Right kidney (tissue), 9 donors: ENCODE measurements at places on chromosomes 2 and 18.
A peak's percentile ranks its signal among the peaks of the same experiment; 100 is the strongest.

- no peak for DNase-seq
These were observed 66.1 kb downstream of the C18orf54 start for GRCh38 chr18:54423831-54424230.

DNA sequence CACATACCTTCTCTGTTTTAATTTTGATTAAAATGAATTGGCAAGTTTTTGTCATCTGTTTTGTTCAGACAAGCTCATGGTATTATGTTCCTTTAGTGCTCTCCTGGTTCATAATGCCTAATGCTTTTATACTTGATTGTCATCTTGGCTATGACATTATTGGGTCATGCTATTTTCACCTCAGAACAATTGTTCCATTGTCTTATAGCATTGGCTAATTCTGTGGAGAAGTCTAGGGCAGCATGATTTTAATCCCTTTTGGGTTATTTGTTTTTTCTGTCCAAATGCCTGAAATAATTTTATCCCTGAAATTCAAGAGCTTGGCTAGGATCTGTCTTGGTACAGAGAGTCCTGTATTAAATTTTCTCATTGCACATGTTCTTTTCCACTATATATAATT lies 83.8 kb upstream of the CCDC85A start:
- DNase-seq, result no peak

GRCh38 chr2:141534666-141535362 lies 596.0 kb downstream of the LRP1B start:
- no peak for DNase-seq

DNA sequence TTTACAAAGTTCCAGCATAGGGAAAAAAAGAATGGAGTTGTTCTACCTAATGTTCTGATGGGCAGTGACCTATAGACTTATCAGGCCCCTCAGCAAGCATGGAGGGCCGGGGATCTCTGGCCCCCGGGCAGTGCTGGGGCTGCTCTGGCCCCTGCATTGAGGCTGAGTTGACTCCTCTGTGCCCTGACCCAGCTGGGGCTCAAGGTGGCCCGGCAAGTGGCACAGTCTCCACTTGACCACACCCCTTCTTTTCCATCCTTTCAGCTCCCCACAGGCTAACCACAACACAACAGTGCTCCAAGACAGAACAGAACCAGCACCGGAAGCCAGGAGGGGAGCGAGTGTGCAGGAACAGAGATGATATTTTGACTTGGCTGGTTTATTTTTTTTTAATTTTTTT lies 19.9 kb downstream of the TOGARAM2 start:
- no peak for DNase-seq

GRCh38 chr2:197500503-197501131 lies 438 bp downstream of the HSPE1 start:
- no peak for DNase-seq

DNA sequence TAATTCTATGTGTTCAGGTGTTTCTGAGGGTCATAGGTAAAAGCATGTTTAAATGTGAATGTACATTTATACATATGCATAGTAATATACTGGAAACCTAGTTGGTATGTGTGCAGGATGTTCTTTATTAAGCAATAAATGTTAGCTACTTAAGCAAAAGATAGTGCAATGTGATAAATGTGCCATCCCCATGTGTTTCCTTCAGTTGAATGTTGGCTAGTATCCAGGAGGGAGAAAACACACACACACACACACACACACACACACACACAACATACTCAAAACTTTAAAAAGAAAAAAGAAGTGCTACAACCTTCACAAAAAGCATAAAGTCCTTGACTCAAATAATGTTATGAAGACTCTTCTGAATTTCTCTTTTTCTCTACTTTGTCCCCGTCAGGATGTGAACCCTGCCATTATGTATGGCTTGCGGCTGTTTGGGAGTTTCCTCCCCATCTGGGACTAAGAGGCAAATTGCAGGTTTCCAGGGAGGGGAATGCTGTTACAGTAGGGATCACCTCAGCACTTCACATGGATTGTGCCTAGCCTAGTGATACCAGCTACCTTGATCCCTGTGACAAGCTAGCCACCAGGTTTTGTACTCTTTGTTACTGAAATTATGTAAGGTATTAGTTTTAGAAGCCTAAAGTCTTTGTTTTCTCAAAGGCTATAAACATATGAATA lies 82.6 kb downstream of the IKZF2 start:
- DNase-seq, result no peak

GRCh38 chr2:216109962-216110614 lies 940 bp downstream of the XRCC5 start:
- peak; percentile 25 for DNase-seq

DNA sequence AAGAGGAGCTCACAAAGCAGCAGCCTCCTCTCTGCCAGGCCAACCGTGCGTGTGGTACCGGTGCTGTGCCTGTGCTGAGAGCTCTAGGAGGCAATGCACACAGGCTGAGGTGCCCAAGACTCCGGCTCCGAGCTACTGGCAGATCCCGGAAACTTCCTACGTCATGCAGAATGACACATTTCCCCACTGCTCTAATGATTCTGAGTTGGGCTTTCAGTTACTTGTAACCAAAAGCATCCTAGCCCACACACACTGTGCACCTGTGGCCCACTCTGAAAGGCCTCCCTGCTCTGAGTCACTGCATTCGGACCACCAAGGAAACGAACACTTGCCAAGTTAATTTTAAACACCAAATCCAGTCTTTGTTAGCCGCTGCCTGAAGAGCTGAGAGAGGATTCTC lies 9.3 kb upstream of the RNU4ATAC start:
- DNase-seq, result no peak

GRCh38 chr18:5824370-5824984 lies 70.8 kb downstream of the TMEM200C start:
- DNase-seq, result no peak

DNA sequence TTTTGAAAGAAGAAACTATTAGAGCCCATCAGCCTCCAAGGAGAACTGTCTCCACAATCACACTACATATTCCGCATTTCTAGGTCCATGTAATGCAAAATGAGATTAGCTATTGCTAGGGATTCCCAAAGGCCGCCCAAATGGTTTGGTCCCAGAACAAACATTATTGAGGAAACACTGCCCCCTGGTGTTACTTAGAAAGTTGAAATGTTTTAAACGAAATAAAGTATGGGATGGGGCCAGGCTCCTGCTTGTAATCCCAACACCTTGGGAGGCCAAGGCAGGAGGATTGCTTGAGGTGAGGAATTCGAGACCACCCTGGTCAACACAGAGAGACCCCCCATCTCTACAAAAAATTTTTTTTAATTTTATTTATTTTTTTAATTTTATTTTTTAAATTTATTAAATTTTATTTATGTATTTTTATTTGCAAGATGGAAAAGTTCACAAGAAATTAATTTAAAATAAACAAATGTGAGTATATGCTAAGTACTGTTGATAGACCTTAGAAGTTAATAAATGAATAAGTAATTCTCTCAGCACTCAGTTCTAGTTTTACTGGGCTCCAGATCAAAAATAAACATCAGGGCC lies 5.5 kb downstream of the NHEJ1 start:
- no peak for DNase-seq

DNA sequence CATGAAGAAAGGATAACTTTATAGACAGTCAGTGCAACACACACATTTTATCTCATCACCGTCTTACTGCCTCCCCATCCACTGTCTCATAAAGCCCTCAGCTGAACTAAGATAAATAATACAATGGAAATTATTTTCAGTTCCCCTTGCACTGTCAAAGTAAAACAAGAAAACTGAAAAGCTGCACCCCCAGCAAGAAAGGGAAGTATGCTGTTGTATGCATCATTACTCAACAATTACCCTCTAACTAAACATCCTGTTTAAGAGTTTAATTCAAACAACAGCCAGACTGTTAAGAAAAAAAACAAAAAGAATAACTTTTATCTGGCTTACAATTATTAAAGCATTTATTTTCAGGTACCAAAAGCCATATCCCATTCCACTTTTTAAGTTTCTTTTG lies 25.0 kb downstream of the MPPE1 start:
- DNase-seq, result no peak

DNA sequence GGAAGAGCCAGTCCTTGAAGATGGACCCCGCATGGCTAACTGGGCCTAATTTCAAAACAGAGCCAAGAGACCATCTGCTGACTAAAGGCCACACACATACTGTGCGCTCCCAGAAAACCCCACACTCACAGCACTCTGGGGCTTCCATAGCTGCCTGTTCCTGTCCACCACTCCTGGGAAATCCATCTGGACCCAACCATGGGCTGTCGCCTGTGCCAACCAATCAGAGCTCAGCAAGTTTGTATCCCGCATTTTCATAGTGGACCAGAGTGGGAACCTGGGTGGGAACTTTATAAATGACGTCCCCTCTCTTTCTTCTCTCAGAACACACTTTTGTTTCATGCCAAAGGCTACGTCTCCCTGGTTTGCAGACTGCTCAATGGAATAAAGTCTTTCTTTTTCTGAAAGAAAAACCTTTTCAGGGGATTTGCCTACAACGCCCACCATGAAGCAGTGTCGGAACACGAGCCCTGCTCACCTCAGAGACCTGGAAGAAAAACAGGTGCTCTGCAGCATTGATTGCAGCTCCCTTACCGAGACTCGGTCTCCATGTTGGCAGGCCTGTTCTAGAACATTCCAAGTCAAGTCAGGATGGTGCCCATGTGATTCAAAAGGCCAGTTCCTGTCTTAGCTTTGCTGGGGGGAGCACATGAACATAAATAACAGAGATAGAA lies 137.2 kb upstream of the GPC1 start:
- no peak for DNase-seq
